Activated naive CD4-positive, alpha-beta T cell treated with Interleukin-2 at 50 U/mL for 16 hours (primary cell): ENCODE measurements at places on chromosomes 3 and 15.

GRCh38 chr15:90340345-90340744 lies 11.7 kb upstream of the ZNF774 start:
- no peak for DNase-seq

DNA sequence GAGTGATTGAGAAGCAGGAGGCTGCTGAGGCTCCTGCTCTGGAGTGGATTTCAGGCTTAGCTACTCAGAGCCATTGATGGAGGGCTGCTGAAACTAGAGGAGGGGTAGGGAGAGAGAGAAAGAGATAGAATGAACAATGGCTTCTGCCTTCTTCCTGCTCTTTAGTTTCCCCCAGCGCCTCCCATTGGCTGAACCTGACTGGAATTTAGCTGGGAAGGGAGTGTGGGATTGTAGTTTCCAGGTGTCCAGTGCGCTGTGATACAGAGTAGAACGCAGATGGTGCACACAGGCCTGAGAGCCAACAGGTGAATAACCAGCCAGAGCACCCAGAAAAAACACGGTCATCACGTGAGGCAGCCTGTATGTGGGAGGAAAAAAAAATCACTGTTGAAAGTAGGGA lies 140.1 kb downstream of the IL20RB start:
- DNase-seq, result no peak

GRCh38 chr15:70324001-70324974 lies 226.6 kb upstream of the TLE3 start:
- no peak for DNase-seq

DNA sequence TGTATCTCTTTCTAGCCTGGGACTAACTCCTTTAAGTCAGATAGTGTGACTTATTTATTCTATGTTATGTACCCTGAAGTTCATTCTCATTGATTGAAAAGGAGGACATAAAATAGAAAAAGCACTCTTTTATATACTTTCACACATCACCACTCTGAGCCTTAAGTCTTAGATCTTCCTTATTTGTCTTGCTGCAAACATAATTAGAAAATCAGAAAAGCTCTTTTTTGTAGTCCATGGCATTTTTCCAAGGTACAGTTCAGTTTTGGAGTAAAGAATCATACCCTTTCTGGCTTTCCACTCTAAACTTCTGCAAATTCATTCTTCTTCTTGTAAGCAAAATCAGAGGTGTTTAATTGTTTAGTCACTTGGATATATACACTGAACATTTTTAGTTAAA lies 75.5 kb downstream of the AKAP13 start:
- no peak for DNase-seq

- no peak for DNase-seq
These were observed 33.8 kb downstream of the GLCE start for GRCh38 chr15:69194025-69194827.

DNA sequence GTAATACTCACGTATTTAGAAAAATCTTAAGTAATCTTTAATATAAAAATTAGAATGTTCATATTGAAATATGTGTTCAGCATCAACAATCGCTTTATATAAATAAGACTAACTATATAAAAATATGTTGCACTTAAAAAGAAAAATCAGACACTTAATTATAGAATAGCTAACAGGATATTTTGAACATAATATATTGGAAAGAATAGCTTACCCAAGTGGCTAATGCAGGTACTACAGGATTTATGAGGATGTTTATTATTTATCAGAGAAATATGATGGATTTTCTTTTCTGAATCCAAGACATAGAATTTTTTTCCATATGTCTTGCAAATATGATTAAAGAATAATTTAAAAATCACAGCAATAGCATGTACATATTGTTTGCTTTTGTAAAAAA lies 567.9 kb upstream of the GBE1 start:
- no peak for DNase-seq

- no peak for DNase-seq
These were observed 485.0 kb upstream of the ATP11B start for GRCh38 chr3:182308328-182308727.

DNA sequence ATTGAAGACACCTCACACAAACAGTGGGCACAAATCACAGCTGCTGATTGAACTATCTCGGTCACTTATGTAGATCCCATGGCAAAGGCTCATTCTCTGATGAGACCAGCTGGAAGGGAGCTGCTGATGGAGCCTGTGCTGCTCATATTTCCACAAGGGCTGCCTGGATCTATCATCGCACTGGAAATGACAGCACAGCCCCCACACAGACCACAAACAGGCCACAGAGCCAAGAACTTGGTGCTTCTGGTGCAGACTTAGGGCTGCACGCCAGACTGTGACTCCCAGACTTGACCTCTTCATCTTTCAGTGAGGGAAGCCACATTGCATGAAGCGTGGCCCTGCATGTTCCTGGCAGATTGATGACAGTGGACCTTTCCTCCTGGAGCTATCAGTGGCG lies 197.6 kb downstream of the MINAR1 start:
- DNase-seq, result no peak

DNA sequence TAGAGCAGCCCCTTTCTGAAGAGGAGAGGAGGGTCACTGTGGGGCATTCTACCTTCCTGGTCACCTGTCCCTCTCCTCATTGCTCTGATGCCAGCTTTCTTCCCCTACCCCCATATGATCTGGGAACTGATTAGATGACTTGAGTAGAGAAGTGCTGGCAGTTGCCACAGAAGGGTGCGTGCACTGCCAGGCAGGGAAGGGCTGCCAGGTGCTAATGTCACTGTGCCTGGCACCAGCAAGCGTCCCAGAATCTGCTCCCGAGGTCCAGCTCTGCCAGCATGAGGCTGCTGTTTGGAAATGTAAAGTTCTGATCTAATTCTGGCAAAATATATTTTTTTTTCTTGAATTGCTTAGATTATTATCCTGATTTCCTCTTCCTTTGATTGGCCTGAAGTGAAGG lies 52.8 kb downstream of the PPM1L start:
- DNase-seq, result no peak

- no peak for DNase-seq
These were observed 39.9 kb downstream of the C3orf80 start for GRCh38 chr3:160265088-160265487.

DNA sequence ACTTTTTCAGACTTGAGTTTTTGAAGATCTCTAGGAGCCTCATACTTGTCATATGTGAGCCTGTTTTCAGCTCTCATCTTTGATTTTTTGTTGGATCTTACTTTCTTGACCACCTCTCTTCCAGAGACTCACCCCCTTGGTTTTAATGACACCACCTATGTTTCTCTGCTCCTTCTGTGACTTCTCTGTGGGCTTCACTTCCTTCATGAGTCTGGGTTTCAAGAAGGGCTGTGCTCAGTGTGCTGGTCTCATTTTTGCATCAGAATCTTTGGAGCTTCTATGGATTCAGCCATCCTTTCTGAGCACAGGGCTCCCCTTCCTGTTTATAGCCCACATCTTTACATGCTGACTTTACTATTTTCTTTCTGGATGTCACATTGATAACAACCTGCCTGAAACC lies 17.7 kb downstream of the PPM1L start:
- DNase-seq, result no peak

GRCh38 chr15:76942331-76942730 lies 10.8 kb downstream of the RCN2 start:
- no peak for DNase-seq

- DNase-seq, result no peak
These were observed 106.1 kb upstream of the FRMD4B start for GRCh38 chr3:69491975-69492374.

GRCh38 chr3:16337856-16338540 lies 73.0 kb downstream of the OXNAD1 start:
- DNase-seq, result peak; percentile 21

GRCh38 chr15:76711351-76711827 lies 193.8 kb downstream of the SCAPER start:
- no peak for DNase-seq

GRCh38 chr3:87503900-87504498 lies 227.6 kb upstream of the POU1F1 start:
- DNase-seq, result no peak

DNA sequence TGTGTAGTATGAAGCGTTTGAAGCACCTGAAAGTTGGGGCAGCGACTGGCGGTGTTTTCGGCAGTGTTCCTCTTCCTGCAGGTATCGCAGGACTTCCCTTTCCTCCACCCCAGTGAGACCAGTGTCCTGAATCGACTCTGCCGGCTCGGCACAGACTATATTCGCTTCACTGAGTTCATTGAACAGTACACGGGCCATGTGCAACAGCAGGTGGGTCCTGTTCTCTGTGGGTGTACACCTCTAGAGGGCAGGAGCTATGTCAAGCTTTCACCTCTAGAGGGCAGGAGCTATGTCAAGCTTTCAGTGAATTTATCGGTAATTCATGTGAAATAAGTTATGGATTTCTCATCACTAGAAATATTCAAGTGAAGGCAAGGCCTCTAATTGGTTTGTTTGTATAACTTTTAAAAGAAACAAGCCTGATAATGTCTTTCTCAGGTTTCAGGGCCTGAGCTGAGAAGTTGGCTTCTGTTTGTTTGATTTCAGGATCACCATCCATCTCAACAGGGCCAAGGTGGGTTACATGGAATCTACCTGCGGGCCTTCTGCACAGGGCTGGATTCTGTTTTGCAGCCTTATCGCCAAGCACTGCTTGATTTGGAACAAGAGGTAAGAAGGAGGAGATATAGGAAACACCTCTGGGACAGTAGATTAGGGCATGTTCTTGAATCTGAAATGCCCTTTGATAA lies 5.3 kb downstream of the TUBGCP4 start:
- DNase-seq, result peak; percentile 30

DNA sequence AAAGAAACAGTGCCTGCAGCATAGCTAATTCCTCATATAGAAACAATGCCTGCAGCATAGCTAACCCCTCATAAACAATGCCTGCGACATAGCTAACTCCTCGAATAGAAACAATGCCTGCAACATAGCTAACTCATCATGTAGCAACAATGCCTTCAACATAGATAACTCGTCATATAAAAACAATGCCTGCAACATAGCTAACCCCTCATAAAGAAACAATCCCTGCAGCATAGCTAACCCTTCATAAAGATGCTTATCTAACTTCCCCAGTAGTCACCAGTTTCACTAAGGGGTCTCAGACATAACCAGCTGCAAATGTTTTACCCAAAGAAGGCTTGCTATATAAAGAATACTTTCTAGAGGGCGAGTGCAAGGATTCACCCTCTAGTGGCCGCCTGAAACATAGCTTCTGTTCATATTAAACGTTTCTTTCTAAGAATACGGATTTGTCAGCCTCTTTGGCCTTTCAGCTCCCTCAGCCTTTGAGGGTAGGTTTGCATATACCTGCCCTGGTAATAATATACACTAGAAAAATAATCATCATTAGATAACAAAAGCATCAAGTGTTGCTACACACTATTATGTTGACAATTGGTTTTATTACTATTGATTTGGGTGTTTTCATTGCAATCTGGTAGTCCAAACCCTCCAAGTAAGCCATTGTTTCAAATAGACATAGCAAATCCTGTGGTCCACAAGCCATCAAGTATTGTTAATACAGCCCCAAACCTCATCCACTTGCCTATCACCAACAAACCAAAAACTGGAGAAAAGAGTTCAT lies 44.4 kb upstream of the FAN1 start:
- DNase-seq, result no peak

GRCh38 chr3:189724356-189724755 lies 93.2 kb downstream of the TP63 start:
- no peak for DNase-seq

- DNase-seq, result no peak
These were observed 166.4 kb upstream of the KCNMB2 start for GRCh38 chr3:178369811-178370210.

GRCh38 chr3:32973982-32974381 lies 22.5 kb downstream of the CCR4 start:
- no peak for DNase-seq

- DNase-seq, result no peak
These were observed 12.4 kb upstream of the CHRM5 start for GRCh38 chr15:33955945-33956344.
